Suppressor macrophage treated with lipopolysaccharide for 4 hours (primary cell): ENCODE measurements at places on chromosomes 6 and 20.

GRCh38 chr20:38034108-38034649 lies 633 bp downstream of the RPRD1B start:
- no peak for DNase-seq

DNA sequence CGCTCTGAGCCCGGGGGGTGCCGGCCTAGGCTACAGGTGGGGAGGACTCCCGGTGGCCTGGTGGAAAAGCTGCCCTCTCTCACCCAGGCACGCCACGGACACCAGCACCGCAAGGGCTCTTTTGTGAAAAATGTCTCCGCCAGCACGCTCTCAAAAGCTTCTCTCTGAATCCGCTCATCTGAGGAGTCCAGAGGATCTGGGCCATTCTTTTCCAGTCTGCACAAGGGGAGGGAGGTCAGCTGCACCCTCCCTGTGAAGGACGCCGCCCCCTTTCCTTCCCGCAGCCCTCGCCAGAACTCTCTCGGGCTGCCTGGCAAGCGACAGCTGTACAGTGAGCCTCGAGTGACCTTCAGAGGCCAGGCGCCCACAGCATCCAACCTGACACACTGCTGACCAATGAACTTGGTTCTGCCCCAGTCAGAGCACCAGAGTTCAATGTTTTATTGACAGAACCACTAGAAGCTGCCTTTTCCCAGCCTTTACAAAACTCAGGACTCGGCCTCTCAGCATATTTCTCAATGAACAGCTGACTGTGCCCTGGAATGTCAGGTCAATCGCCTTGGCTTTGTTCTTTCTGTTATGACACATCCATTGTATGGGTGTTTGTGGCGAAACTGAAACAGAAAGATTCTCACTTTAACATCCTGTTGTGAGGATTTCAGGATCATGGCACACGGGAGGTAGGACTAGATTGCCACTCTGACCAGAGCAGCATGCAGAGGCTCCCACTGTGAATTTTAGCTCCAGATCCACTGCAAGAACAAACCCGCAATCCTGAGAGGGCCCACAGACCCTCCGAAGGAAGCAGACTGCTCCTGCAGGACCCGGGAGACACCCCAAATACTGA lies 26.7 kb downstream of the SERPINB9 start:
- peak; percentile 97 for DNase-seq

GRCh38 chr6:169766232-169766631 lies 14.8 kb downstream of the ERMARD start:
- DNase-seq: no peak

- DNase-seq: no peak
Observed at GRCh38 chr20:54345301-54345724, 130.1 kb upstream of the DOK5 start.

DNA sequence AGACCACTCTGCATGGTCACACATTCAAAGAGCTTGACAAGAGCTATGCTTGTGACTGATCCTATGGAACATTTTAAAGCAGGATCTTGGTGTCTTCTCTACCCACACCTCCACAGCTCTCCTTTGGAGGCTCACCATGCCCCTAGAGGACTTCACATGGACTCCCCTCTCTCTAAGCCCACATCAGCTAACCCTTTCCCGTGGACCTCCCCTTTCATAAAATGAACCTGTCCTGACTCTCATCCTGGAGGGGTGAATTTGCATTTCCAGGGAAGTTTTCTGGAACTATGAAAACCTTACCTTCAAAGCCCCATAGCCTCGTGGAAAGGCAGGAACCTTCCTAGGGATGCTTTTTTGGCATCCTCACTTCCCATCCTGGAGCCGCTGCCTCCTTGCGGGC lies 184.4 kb upstream of the SUPT3H start:
- no peak for DNase-seq
